ENCODE measurements at places on chromosomes 2 and 18. TPM values are rescaled to one million over a fixed set of nuclear protein-coding genes. Genes with fewer than 3 reads are reported as not detected.

DNA sequence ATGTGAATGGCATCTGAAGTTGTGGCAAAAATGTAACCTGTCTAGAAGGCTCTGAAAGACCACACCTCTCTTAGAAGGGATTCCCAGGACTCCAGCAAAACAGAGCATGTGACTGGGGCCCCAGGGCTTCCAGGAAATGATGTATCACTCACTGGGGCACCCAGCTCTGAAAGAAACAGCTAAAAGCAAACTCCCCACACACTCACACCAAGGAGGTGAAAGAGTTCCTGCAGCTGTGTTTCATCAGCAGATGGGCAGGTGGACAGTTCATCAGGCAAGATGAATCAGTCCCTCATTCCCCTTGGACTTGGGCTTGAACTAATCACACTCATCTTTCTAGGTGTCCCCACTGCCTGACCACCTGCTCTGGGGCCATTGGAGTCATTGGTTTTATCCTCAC, 76.2 kb downstream of the CCBE1 start:
- DNase-seq: peak; percentile 53

GRCh38 chr2:41791523-41791922, 256.3 kb upstream of the PKDCC start:
- DNase-seq: peak; percentile 62

GRCh38 chr2:194709840-194710239, 947.2 kb upstream of the SLC39A10 start:
- no peak for DNase-seq

The TNFRSF11A gene
- 3.4 TPM for total RNA-seq

DNA sequence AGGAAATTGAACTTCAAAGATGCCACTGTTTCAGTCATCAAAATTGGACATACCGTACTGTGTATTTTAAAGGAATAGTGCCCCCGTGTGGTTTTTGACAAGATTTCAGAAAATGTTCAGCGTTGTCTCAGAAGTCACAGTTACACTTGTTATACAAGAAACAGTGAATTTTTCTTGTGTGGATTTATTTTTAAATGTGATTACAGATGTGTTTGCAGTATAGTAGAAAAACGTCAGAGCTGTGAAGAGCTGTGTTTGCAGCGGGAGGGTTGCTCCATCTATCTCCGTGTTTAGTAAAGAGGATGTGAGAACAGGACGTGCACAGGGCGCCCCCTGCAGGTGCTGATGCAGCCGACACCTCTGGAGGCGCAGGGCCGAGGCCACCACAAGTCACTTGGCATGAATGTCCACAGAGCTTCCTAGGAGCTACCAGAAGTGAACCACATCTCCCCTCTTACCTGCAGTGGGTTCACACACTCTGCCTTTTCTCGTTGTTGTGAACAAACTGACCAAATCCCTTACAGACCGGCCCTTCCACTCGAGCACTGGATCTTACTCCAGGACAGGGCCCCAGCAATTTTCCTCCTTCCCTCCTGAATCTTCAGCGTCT, 73.1 kb downstream of the CACNB4 start:
- DNase-seq: peak; percentile 82

DNA sequence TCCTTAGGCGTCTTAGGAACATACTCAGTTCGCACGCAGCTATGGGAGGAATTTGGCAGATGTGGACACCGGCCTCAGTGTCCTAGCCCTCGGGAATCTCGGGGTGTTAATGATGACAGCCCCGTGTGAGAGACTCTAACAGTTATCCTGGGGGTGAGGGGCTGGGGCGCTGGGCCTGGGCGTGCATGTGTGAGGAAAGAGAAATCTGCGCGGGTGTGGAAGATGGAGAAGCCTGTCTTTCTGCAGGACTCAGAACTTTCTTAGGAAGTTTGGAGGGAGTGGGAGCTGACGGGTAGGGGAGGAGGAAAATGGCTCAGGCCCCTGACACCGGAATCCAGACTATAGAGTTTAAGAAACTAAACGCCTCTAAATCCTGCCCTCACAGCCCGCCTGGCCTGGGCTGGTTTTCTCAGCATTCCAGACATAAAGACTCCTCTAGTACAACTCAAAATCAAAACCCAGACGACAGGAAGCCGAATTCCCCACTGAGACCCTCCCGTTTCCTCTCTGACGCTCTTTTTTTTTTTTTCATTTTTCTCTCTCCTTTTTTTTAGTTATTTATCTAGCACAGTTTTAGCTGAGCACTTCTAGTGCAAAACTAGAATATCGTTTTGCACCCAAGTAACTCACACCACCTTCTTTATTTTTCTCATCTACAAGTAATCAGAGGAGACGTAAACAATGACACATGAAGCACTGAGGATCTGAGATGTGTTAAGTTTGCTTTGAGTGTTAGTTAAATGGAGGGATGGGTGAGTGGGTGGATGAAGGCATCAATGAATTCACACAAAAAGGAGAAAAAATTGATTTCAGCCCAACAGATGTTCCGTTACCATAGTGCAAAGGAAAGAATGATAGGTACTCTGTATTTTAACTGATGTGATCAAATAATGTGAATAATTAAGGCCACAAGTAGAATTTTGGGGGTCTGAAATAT, 1.2 kb upstream of the HAAO start:
- no peak for DNase-seq

- DNase-seq: peak; percentile 73
Measured at GRCh38 chr2:172098650-172099471, 3.8 kb downstream of the DLX2 start.

DNA sequence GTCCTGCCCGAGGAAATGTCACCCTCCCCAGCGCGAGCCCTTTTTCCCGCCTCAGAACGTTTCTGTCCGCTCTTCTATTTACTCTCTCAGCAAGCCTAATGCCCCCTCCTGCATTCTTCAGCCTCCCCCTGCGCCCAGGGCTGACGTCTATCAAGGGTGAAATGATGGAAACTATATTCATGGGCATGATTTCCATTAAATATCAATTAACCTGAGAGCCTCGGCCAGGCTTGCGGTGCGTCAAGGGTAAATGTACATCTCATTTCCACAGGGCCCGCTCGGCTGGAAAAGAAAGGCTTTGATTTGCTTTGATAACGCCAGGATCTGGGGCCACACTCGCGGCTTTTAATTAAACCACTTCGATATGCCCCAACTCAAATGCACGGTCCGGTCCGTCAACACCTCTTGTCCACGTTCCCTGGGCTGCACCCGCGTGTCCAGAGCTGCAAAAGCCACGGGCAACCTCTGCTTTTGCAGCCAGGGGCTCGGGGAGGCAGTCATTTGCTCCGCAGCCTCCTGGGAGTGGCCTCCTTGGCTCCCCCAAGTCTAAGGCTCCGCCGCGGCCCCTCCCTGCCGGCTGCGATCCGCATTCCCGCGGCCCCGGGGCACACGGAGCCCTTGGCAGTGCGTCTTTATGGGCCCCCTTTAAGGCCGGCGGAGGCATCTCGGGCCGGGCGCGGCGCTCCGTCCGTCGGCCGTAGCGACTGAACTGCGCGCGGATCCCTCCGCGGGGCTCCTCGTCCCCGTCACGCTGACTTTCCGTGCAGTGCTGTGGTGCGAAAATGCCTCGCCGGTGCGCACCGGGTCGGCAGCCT, at the start of gene HOXD8:
HOXD8 (plus strand) TSS at position 724 of the 815 bp plus-strand sequence. CDS start 662 bp downstream, outside the sequence.
- DNase-seq: peak; percentile 32

- no peak for DNase-seq
Measured at GRCh38 chr2:164934401-164935117, 20.8 kb downstream of the SLC38A11 start.

GRCh38 chr2:18356676-18357075, 203.8 kb downstream of the RDH14 start:
- peak; percentile 36 for DNase-seq

The INHBB gene
- total RNA-seq: 0.16 TPM

The PLEK gene
- not detected for total RNA-seq

GRCh38 chr18:34222307-34223163, 2.2 kb downstream of the NOL4 start:
- DNase-seq: no peak

The HJURP gene
- 83.2 TPM for total RNA-seq

DNA sequence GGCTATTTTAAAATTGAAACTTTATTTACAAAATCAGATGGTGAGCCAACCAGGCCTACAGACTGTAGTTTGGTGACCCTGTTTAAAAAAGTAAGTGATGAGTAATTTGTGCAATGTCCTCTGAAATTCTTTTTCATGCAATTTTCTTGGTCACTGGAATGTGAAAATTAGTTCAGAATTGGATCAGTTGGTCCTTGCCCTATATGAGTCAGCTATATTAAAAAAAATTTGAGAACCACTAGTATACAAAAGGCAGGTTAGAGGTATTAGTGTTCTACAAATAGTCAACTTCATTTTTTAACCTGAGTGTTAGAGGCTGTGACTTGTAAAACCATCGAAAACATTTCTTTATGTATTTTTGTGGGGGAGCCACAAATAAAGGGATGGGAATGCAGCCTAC, 91.1 kb upstream of the NXPH2 start:
- no peak for DNase-seq

- no peak for DNase-seq
Measured at GRCh38 chr2:96869822-96870625, at the start of gene SEMA4C. Gene SEMA4C, minus strand, starts transcription at chr2:96870080. Its CDS starts 2,194 bp downstream, at chr2:96867886.

- no peak for DNase-seq
Measured at GRCh38 chr2:184815824-184816223, 217.5 kb downstream of the ZNF804A start.

The VWA3B gene
- not detected for total RNA-seq

The TDRD15 gene
- total RNA-seq: not detected

DNA sequence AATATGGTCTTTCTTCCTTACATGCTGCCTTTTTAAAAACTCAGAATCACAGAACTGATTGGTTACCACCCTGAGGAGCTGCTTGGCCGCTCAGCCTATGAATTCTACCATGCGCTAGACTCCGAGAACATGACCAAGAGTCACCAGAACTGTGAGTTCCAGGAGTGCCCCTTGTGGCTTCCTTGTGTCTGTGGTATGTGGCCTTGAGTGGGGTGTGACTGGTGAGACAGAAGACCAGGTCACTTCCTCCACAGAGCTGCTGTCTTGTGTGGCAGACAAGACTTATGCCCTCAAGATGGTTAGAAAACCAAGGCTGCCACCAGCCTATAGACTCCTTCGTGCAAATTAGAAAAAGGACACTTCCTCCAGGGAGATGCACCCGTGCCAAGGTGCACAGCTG, 72.6 kb downstream of the EPAS1 start:
- DNase-seq: no peak

- no peak for DNase-seq
Measured at GRCh38 chr2:17614174-17614930, 73.9 kb downstream of the VSNL1 start.

The XDH gene
- 0.19 TPM for total RNA-seq

DNA sequence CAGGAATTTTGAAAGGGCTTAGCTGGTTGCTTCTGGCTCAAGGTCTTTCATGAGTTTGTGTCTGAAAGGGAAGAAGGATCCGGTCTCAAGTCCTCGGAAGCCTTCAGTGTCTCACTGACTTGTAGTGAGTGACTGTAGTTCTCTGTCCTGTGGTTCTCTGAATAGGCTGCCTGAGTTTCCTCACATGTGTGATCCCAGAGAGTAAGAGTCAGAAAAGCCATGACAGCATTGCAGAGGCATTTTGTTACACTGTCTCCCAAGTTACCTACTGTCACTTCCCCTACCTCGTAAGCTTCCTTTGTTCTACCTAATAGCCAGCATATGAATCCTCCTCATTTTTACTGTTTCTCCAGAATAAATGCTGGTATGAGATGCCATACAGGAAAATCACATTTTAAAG, 709.1 kb upstream of the CHAC2 start:
- DNase-seq: peak; percentile 8

DNA sequence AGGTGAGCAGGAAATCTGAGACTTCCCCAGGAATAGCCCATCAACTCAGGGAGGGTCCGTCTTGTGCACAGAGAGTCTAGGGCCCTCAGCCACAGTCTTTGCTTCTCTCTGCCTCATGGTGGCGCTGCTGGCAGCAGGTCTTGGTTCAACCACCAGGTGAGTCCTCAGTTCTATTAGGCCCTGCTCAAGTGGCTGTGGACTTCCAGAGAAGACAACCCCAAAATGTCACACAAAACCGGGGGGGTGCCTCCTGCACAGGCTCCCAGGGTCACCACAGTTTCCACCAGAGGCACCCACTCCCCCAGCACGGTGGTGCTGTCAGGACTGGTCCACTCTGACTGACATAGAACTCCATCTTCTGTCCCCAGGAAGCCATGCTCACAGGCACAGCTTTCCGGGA, 2.4 kb upstream of the CHRNG start:
- no peak for DNase-seq

The ZDBF2 gene
- 19.8 TPM for total RNA-seq

- DNase-seq: no peak
Measured at GRCh38 chr2:117686699-117687098, 127.8 kb upstream of the DDX18 start.

- no peak for DNase-seq
Measured at GRCh38 chr18:46711444-46711863, 45.4 kb downstream of the ST8SIA5 start.

The GDF7 gene
- total RNA-seq: 0.10 TPM

The CCDC178 gene
- total RNA-seq: not detected

GRCh38 chr2:145090841-145091761, 571.2 kb upstream of the ZEB2 start:
- DNase-seq: peak; percentile 38

The SGPP2 gene
- not detected for total RNA-seq

- no peak for DNase-seq
Measured at GRCh38 chr2:99433340-99433739, 56.5 kb downstream of the REV1 start.

DNA sequence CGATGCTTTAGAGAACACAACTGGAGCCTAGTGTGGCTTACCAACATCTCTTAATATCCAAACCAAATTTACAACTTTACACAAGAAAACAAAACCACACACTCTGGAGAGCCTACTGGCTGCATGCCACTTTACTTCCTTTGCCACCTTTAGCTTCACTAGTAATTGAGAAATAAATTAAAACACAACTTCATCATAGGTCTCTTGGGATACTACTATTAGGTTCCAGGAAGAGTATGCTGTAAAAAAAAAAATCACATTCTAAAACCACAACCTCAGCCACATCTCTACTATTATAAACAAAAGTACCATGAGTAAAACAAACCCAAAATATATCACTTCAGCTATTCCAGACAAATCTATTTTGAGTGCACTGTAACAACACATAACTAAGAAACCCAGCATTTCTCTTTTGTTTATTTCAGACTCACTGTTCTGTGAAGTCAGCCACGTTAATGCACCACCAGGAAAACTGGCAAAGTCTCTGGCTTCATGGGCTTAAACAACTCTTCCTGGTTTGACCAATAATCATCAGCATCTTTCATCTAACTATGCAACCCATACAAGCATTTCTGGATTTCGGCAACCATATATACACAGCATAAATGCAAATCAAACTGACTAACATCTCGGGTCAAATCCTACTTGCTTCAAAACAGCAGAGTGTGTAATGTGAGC, 59.1 kb downstream of the REV1 start:
- peak; percentile 4 for DNase-seq

GRCh38 chr18:62834715-62835114, 119.4 kb downstream of the PHLPP1 start:
- DNase-seq: no peak
